ENCODE measurements at places on chromosomes 5 and 9. TPM values are rescaled to one million over a fixed set of nuclear protein-coding genes. Genes with fewer than 3 reads are reported as not detected.

- DNase-seq = no peak
Measured at GRCh38 chr5:135020111-135020895, 13.7 kb downstream of the PITX1 start.

DNA sequence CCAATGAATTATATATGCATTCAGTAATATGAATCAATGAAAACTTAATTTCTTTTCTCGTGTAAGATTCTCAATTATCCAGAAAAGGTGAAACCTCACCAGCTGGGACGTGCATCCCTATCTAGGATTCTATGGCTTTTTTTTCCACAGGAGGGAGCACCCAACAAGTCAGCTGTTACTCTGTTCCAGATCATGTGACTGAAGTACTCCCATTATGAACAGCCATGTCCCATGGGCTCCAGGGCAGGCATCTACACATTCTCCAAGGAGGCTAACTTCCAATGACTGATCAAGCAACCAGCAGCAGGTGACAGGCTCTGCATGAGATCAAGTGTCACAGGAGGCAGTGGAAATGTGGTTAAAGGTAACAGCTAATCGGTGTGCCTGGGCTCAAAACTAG lies 118.8 kb downstream of the ELAVL2 start:
- DNase-seq = no peak

DNA sequence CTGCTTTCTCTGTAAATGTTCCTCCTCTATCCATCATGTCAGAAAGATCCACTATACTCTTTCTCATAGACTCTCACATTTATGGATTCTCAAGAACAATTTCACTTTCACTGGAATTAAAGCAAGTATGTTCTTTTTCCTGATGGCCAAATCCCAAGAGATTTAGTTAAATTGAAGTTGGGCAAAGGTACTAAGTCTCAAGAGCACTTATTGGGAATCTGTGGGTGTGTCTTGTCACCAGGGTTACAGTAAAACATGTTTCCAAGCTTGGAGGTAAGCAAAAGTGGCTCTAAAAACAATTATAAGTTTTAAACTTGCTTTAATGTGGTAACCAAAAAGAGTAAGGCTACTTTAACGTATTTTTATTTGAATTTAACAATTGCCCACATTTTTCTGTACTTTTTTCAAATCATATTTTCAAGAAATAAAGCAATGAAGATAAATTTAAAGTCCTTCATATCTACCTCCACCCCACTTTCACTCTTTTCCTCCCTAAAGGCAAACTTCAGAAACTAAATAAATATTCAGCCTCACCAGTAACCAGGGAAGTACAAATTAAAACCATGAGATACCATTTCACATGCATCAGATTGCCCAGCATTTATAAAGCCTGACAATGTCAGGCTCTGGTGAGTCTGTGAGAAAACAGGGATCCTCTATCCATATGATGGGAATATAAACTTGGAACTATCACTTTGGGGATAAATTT lies 387.4 kb downstream of the CETN3 start:
- DNase-seq = no peak

DNA sequence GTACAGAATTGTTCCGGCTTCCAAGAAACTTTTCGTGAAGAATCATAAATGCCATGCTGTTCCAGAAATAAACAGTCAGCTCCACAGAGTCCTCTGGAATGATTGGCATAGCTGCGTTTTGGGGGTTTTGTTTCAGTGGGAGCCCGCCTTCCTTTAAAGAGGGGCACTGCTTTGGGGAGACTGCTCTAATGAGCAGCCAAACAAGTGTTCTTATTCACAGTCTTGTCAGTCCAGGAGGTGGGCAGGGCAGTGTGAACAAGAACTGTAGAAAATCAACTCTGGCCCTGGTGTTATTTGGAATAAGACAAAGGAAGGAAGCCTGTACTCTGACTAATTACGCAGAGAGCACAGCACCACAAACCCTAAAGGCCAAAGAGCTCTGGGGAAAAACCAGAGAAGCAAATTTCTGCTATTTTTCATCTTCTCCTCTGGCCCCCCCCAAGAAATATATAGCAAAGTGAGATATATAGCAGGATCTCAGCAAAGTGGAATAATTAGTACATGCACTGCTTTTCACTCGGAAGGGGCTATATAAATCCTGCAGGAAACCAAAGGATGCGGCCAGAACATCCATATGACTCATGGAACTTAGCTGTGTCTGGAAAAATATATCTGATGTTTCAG lies 92.9 kb downstream of the GLDC start:
- no peak for DNase-seq

DNA sequence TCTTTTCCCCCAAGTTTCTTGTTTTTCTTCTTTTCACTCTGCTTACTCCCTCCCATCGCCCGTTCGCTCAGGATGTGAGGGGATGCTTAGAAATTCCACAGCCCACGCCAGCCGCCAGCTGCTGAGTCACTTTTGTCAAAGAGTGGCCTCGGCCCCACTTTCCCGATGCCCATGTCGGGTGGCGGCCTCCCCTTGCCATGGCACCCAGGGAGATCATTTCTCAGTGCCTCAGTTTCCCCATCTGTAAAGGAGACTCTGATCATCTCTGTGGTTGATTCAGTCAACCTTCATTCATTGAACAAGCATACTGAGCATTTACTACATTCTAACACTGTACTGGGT lies 353 bp upstream of the PDGFRB start:
- no peak for DNase-seq

DNA sequence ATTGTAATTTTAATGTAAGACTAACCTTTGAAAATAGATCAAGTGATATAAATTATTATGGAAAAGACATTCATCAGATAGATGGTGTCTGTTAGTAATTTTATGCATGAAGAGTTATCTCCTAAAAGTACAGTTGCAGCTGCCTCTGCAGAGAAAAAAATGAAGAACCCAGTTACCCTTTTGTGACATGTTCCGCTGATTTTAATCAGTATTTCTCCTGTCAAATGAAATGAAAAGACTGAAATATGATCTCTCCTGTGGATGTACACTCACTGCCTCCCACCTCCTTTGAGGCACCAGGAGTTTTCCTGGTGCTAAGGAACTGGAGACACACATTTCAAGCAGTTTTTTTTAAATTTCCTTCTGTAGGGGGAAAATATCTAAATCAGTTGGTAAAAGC lies 277.4 kb downstream of the KIF4B start:
- DNase-seq = no peak

DNA sequence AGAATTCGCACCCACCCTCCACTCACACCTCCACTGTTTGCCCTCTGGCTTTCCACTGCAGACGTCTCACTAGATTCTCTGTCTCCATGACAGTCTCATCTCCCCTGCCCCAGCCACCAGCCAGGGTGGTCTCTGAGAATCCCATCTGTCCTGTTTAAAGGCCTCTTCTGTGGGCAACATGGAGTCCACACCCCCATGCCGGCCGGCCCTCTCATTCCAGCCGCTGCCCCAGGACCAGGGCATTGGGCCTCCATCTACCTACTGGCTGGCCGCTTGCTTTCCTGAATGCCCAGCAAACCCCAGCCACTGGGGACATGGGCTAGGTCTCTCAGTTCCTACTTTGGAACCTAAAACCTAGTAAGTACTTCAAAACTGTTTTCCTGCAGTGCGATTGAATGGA lies 65.6 kb upstream of the RUFY1 start:
- no peak for DNase-seq

The IRX1 gene
- total RNA-seq = not detected

The FAM170A gene
- not detected for total RNA-seq

The GMCL2 gene
- not detected for total RNA-seq

The SHOC1 gene
- not detected for total RNA-seq

The ACOT12 gene
- total RNA-seq = not detected

All from OCI-LY7 (cell line).